ENCODE measurements at places on chromosomes 11 and 22.

DNA sequence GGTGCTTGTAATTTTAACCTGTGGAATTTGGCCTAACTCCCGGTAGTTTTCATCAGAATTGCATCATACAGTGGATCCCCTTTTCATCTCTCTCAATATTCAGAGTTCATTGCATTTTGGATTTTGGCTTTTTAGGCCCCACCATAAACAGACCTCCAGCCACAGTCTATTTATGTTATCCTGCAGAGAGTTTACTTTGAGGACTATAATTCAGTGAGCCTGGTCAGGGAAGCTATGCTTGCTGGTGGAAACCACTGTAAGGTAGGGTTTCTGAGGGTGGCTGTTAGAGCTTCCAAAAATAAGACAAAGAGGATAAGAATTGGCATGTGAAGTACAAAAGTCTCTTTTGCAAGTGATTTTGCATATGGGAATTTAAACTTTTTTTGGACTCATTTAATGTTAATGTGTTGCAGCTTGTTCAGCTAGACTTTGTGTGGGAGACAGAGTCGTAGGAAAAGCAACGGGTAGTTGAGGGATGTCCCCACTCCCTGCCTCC lies 34.8 kb upstream of the DDI1 start:
- no peak for DNase-seq

GRCh38 chr11:64130618-64131017 lies 35.3 kb downstream of the MACROD1 start:
- no peak for DNase-seq

DNA sequence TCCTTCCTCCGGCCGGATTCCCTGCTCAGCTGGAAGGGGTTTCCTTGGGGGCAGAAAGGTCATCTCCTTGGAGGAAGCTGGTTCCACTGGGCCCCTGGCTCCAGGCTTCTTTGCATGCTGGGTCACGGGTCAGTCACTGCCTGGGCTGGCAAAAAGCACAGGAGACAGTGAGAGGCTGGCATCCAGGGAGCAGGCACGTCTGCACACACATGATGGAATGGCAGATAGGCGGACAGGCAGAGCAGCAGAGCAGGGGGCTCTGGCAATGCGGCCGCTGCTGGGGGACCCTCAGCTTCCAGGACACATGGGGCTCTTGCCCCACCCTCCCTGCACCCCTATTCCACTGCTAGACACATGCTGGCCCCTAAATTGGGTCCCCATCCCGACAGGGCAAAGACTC lies 40.4 kb downstream of the C11orf58 start:
- no peak for DNase-seq

- no peak for DNase-seq
These were observed 29.3 kb downstream of the MOB2 start for GRCh38 chr11:1457326-1457680.

- DNase-seq, result no peak
These were observed 789.6 kb downstream of the TBC1D22A start for GRCh38 chr22:47552024-47552423.

- peak; percentile 54 for DNase-seq
These were observed 29.0 kb downstream of the TTLL1 start for GRCh38 chr22:43060183-43060582.

DNA sequence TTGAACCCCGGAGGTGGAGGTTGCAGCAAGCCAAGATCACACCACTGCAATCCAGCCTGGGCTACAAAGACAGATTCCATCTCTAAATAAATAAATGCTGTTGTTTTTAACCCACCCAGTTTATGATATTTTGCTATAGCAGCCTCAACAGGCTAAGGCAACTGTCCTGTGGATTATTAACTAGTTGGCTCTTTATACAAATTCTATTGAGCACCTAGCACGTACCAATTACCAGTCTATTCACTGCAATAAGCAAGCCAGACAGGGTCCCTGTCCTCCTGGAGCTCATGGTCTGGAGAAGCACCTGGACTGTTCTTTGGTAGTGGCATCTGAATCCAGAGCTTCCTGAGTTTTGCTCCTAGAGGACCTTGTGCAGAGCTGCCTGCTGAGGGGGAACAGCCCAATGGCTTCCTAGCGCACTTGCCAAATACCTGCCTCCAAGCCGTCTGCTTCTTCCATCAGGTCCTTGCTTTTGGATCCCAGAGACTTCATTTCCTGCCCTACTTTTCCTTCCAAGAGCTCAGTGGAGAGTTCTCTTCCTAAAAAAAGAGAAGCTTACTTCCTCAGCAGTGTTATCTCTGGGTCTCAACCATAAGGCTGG lies 49.9 kb upstream of the MICAL2 start:
- no peak for DNase-seq

- DNase-seq, result no peak
These were observed 127.3 kb downstream of the TENM4 start for GRCh38 chr11:79313530-79313913.

DNA sequence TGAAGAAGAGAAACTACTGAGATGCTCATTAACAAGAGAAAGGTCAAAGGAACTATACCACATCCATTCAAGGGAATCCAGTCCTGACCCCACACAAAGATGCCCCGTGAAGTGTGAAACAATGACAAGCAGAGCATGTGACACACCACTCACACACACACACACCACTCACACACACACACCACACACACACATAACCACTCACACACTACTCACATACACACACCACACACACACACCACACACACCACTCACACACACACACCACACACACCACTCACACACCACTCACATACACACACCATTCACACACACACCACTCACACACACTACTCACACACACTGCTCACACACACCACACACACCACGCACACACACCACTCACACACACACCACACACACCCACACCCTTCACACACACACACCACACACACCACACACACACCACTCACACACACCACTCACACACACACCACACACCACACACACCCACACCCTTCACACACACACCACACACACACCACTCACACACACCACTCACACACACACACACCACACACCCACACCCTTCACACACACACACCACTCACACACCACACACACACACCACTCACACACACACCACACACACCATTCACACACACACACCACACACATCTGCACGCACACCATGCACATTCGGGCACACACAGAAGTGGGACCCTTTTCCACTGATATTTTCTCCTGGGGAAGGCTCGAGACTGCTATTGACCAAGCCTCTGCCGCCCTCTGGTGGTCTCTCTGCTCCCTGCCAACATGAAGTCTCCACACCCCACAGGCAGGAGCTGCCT lies 32.0 kb upstream of the COMT start:
- peak; percentile 85 for DNase-seq

GRCh38 chr11:119705362-119705761 lies 23.6 kb downstream of the NECTIN1 start:
- DNase-seq, result no peak

DNA sequence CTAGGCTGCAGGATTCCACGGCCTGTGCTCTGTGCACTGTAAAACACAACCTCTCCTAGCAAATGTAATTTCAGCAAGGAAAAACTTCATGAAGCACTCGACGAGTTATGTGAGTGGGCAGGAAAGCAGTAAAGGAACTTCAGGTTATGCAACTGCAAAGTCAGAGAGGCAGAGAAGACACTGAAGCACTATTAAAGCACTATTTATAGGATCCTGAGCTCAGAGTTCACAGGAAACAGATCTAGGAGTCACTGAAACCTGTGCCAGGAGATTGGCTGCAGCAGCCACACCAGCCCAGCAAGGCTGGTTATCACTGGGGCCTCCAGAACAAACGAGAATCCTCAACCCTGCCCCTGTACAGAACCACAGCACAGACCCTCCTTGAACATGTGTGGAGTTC lies 2.5 kb downstream of the SMIM35 start:
- DNase-seq, result peak; percentile 48
